Caki2 (cell line): ENCODE measurements at places on chromosomes 2 and 18.

GRCh38 chr18:63078471-63078870, 241.1 kb downstream of the BCL2 start:
- no peak for DNase-seq

- no peak for DNase-seq
Observed at GRCh38 chr2:193695367-193695766, 1500.6 kb upstream of the TMEFF2 start.

GRCh38 chr2:142416996-142417395, 286.2 kb upstream of the LRP1B start:
- no peak for DNase-seq

DNA sequence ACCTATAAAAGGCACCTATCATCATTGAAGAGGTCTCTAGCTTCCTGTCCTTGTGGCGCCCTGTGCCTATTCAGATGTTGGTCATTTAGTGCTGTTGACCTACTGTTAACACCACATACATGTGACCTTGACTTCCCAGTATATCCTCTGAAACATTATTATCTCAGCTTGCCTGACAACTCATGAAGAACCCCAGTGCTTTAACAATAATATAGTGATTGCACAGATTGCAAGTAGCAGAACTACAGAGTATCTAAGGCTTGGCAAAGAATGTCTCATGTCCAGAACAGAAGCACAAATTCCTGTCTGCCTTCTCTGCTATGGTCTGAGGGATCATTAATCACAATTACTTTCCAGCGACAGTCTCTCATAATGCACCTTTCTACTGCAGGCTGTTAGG, 165.3 kb downstream of the LCLAT1 start:
- DNase-seq, result no peak

- DNase-seq, result peak; percentile 13
Observed at GRCh38 chr2:54503192-54503591, 47.1 kb downstream of the SPTBN1 start.
